ENCODE measurements at places on chromosomes 2 and 18. TPM values are rescaled to one million over a fixed set of nuclear protein-coding genes. Genes with fewer than 3 reads are reported as not detected.
A peak's percentile ranks its signal among the peaks of the same experiment; 100 is the strongest.

- no peak for DNase-seq
Observed at GRCh38 chr2:149027590-149028250, 10.8 kb upstream of the LYPD6B start.

GRCh38 chr2:65647249-65647842 lies 214.9 kb upstream of the SPRED2 start:
- DNase-seq = no peak

- peak; percentile 86 for DNase-seq
Observed at GRCh38 chr2:21837168-21837960, 713.6 kb downstream of the TDRD15 start.

- DNase-seq = peak; percentile 92
Observed at GRCh38 chr2:226185616-226186211, 613.9 kb downstream of the IRS1 start.

DNA sequence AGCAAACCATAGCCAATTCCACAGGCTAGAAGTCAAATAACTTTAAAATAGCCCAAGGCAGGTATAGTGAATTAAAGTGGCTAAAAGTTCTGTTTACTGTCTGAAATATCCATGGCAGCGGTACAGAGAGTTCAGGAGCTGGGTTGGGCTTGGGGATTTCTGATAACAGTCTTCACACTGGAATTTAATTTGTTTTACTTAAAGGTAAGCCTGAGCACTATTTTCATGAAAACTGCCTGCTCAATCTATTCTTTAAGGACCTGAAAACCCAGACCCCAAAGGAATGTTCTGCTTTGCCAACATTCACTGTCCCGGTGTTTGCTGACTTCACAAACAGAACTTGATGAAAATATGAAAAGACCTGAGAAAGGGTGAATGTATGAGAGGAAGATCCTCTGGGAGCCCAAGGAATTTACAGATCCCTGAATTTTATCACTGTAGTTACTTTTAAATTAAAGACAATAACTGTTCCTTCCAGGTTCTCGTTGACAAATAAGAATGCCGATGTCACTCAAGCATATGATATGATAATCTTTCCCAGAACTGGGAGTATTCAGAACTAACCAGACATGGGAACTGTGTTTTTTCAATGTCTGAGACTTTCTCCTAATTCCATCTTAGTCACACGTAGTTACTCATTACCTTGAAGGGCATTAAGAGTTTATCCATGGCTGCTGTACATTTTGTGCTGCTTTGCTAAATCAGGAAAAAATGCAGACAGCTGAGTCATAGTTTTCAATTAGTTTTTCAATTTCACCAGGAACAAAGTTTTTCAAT lies 28.3 kb upstream of the ITGB6 start:
- DNase-seq = peak; percentile 88

DNA sequence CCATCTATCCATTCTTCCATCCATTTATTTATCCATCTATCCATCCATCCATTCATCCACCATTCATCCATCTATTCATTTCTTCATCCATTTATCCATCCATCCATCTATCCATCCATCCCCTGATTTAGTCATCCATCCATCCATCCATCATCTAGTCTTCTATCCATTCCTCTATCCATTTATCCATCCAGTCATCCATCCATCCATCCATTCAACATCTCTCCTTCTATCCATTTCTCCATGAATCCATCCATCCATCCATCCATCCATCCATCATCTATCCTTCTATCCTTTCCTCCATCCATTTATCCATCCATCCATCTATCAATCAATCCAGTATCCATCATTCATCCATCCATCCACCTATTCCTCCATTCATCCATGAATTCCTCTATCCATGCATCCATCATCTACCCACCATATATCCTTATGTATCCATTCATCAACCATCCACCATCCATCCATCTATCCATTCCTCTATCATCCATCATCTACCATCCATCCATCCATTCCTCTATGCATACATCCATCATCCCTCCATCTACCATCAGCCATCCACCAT lies 185.0 kb downstream of the CELF4 start:
- no peak for DNase-seq

DNA sequence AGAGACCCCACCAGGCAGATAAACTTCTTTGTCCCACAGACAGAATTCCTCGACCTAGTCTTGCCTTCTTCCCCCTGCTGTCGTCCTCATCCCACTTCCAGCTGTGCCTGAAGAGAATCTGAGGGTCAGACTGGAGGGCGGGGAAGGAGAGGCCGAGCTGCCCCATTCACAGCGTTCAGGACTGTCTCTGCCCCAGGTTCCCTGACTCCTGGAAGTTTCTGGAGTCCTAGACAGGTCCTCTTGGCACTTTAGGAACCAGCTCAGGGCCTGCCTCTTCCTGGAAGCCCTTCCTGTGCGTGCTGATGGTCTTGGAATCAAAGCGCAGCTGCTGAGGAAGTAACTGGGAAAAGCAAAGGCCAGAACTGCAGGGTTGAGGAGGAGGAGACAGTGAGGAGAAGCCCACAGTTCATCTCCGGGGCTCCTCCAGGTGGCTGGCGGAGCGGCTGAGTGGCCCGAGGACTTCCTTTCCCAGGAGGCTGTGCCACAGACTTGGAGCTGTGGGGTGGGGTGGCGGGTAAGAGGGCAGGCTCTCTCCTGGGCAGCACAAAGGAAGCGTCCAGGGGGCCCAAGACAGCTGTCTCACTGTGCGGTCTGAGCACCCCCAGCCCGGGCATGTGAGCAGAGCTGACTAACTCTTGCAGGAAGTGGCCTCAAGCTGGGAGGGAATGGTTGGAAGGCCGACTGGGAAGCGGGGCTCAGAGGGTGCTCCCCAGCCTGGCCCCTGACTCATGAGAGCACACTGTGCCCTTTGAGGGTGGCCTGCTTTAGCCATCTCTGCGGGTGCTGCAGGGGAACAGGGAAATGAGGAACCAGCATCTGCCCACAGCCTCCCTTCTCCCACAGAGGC lies 39.5 kb downstream of the SDC1 start:
- no peak for DNase-seq

DNA sequence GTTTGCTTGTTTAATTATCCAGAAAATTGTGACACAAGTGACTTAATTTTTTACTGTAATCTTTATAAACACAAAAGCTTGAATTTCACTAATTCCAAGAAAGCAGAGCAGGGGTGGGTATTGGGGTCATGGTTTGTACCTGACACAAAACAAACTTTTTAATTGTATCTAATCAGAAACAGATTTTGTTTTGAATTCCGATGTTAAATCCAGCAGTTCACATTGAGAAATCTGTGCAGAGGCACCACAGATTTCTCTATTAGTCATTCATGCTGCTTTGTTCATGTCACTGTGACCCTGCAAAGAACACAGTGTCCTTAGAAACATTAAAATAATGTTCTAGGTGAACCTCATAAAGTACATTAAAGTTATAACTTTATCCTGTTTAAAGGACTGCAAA lies 443.4 kb downstream of the NYAP2 start:
- peak; percentile 79 for DNase-seq

GRCh38 chr2:67221266-67221665 lies 175.9 kb upstream of the ETAA1 start:
- peak; percentile 39 for DNase-seq

DNA sequence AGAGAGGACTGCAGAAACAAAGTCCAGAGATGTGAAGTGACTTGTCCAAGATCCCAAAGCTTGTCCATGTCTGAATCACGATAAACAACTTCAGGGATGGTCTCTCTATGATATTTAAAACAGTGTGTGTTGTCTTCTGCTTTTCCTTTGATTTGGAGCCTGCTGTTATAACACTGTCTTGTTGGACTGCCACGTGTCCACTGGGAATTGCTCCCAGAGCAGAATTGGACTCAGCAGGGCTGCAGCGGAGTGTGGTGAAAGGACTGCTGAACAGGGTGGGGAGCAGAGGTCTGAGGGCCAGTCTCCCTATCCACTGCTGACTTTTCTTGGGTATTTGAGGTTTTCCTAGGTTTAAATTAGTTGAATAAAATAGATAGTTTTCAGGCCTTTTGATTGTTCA lies 68.3 kb downstream of the IL1R2 start:
- no peak for DNase-seq

DNA sequence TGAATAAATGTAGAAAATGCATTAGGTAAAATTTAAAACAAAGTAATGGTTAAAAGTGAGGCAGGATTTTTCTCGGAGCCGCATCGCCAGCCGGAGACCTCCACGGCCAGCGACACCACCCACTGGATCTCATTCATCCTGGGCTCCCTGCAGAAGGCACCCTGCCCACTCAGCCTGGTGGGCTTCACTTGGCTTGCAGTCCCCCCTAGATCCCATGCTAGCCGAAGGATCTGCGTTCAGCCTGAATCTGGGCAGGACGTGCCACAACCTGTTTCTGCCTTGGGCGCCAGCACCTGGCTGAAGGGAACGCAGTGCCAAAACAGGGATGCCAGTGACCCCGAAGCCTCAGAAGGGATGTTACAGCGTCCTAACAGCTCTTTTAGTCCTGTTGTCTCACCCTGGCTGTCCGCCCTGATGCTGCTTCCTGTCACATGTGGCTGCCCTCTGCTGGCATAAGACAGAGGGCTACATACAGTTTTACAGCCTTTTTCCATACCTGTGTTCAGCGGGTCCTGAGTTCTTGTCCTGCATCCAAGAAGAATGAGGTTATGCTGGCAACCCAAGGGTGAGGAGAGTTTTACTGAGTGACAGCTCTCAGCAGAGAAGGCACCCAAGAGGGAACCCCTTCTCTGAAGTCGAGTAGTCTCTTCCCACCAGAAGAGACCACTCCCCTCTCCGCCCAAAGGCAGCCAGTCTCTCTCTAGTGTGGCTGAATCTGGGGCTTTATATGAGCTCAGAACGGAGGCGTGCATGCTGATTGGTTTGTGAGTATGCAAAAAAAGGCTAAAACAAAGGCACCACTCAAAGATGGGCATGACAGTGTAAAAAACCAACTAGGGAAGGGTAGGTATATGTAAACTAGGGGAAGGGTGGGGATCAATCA lies 173.1 kb upstream of the GYPC start:
- no peak for DNase-seq

GRCh38 chr18:52636536-52636935 lies 296.5 kb downstream of the DCC start:
- DNase-seq = no peak

GRCh38 chr18:36408606-36409005 lies 111.1 kb downstream of the FHOD3 start:
- no peak for DNase-seq

The KIF5C gene
- under 0.01 TPM for total RNA-seq

- DNase-seq = peak; percentile 2
Observed at GRCh38 chr2:6864923-6865345, 773 bp downstream of the CMPK2 start.

- no peak for DNase-seq
Observed at GRCh38 chr2:5618271-5618670, 73.9 kb upstream of the SOX11 start.

The EDAR gene
- total RNA-seq = not detected

- DNase-seq = no peak
Observed at GRCh38 chr2:103669531-103669930, 907.7 kb downstream of the TMEM182 start.

Measured in fibroblast of villous mesenchyme (primary cell).